Transverse colon (tissue), 4 donors: ENCODE measurements at places on chromosomes 5 and 9.

DNA sequence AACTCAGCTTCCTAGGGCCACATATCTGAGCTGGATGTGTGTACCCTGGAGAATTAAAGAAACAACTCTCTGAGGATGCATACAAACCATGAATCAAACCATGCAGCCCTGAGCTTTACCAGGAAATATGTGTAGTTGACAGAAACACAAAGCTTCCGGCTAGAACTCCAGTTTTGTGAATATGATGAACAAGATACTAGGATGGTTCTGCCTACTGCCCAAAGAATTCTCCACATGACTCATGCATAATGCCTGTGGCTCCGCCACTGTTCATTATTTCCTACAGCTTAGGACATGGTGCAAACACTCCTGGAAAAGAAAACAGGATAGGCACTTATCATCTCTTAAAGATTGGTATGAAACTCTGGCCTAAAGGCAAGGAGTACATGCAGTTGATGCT is 343.4 kb downstream of the DNAH5 start:
- no peak for DNase-seq

DNA sequence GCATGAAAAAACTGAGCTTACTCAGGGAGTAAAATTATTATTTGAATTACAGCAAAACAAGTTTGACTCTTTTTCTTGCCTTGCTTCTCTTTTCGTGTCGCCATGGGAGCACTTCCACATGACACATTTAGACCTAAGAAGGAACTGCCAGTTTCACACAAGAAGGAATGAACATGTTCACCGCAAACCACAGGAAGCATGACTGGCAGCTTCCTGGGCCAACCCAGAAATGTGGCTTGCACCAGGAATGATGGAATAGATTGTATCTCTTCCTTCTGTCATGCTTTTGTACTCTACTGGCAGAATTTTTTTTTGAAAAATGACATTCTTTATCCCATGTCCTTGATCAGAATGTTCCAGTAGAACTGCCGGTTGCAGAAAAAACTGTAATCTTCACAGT is 32.9 kb upstream of the MAN2A1 start:
- peak; percentile 32 for DNase-seq

DNA sequence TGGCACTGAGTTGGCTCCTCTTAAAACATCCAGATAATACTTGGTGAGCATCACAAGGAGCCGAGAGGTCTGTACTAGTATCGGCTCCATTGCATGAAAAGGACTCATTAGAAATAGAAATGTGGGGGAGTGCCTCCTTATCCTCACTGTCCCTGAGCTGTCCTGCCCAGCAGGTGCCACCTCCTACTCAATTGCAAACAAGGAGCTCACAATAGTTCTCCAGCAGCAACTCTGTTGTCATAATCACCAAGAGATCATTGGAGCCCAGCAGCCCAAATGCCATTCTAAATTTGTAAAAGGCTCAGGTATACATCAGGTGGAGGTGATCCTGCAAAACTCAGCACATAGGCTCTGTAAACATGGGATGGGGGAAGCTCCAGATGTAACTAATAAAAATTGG is 99.1 kb downstream of the PLK2 start:
- no peak for DNase-seq

GRCh38 chr9:129141066-129142041 is 30.1 kb downstream of the PTPA start:
- DNase-seq: peak; percentile 69

DNA sequence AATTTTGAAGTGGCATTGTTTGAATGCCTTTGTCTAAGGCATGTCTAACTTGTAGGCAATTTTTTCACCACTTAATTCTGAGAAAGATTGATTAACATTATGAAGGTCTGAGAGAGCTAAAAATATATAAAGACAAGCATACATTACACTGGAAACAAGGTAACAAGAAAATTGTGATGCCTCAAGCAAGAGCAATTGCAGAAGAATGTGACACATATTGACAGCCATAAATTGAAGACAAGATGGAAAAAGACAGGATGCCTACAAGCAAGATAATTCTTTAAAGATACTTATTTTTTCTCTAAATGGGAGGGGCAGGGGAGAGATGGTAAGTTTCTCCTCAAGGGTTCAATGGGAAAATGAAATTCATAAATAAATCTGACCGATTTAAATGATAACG is 103.1 kb upstream of the CYLC2 start:
- DNase-seq: no peak
